T-helper 17 cell (primary cell): ENCODE measurements at places on chromosomes 1 and 21. TPM values are rescaled to one million over a fixed set of nuclear protein-coding genes. Genes with fewer than 3 reads are reported as not detected.

GRCh38 chr1:157523774-157524493 lies 28.4 kb downstream of the FCRL5 start:
- peak overlapping the region; percentile 24 for H3K27ac ChIP-seq
- peak overlapping the region; percentile 31 for H3K4me3 ChIP-seq
- peaks cover 29% of the 10 kb centered on the region for H3K27me3 ChIP-seq
- H3K4me1 ChIP-seq, result peaks cover 10% of the 10 kb centered on the region
- no peaks in the 10 kb centered on the region for H3K36me3 ChIP-seq

DNA sequence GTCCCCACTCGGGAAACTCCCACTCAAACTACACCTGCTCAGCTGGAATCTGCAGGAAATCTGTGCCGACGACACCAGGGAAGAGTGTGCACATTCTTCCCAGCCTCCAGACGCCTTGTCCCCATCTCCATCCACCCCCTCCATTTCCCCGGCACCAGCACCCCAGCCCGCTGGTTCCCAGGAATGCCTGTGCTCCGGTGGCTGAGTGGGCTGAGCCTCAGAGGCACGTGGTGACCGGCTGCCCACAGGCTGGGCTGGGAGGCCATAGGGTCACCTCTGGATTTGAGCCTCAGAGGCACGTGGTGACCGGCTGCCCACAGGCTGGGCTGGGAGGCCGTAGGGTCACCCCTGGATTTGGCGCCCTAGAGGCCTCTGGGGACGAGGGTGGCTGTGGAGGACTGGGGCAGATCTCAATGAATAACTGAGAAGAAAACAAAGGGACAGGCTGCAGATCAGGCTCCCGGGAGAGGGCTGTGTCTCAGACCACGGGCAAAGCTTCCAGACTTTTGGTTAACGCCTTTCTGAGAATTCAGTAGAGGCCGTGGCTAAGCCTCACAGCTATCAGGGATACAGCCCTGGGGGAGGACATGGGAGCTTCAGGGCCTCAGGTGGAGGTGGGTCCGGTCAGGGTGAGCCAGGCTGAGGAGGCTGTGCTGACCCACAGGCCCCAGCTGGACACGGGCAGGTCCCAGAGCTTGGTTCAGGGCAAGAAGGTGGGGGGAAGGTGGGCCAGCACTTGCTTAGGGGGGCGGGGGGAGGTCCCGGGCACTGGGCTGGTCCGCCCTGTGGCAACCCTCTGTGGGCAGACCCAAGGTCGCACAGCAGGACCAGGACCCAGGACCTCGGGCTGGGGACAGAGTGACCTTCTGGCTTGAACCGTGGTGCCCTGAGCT lies 17.3 kb upstream of the TTLL10 start:
- H3K27me3 ChIP-seq, result no peaks in the 10 kb centered on the region
- no peak overlapping the region for H3K27ac ChIP-seq
- H3K4me3 ChIP-seq, result peak overlapping the region; percentile 77
- no peaks in the 10 kb centered on the region for H3K4me1 ChIP-seq
- H3K36me3 ChIP-seq, result no peaks in the 10 kb centered on the region

DNA sequence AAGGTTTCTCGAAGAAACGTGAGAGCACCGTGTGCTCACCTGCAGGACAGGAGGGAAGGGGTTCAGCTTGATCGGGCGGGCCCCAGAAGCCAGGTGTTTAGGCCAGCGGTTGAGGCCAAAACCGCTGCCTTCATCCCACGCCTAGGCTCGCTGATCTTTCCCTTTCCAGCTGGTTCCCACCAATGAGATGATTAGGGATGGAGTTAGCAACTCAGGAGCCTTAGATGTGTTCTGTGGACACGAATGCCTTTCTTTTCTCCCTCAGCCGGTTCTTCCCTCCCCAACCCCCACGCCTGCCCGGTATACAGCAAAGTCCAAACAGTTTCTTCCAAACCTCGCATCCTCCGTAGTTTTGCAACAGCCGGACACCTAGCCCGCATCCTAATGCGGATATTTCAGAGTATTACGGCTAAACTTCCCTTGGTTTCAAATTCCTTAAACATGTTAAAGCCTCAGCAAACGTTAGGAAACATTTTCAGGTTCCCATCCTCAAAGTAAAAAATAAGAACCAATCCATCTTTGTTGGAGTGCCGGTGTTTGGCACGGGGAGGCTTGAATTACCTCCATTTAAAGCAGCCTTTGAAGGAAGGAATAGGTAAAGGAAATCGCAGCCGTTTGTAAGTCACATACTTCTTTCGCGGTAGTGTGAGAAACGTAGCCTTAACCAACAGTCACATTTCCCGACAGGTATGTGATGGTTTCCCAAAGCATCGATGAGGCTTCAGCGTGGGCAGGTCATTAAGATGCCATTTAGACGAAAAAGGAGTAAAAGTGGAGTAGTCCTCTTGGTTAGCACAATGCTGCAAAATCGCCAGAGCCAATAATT lies 1.1 kb downstream of the LRRC8C start:
- no peak for DNase-seq
- peaks cover 4% of the 10 kb centered on the region for H3K36me3 ChIP-seq
- peaks cover 55% of the 10 kb centered on the region for H3K4me1 ChIP-seq

DNA sequence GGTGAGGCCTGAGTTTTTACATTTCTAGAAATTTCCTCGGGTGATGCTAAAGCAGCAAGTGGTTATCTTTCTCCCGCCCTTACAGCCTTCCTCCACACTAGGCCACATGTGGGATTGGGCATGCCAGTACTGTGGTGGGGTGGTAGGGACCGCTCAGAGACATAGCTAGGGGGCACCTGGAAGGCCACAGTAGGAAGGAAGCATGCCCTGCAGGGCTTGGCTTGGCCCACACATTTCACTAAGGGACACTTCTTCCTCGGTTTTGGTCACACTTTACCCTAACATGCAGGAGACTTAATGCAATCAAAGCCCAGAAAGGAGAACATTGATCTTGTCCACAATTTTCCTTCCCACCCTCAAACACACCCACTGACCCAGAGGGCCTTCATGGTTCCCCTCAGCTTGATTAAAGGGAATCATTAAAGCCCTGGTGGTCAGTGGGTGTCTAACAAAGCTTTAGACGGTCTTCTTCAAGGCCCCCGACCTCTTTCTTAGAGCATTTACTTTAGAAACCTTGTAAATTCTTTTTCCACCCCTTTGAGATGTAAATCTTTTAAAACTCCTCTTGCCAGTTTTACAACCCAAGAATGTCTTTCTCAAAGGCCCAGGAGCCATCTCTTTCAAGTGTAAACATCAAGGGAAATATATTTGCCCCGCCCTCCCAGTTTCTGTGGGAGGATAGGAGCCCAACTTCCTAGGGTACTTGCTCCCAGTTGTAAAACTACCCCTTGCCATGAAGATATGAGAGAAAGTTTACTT lies 246.4 kb upstream of the PTBP2 start:
- no peak for DNase-seq
- H3K4me3 ChIP-seq, result no peak overlapping the region
- no peaks in the 10 kb centered on the region for H3K27me3 ChIP-seq
- H3K36me3 ChIP-seq, result no peaks in the 10 kb centered on the region
- no peak overlapping the region for H3K27ac ChIP-seq
- H3K4me1 ChIP-seq, result no peaks in the 10 kb centered on the region

GRCh38 chr1:45393718-45394302 lies 53.6 kb upstream of the MUTYH start:
- DNase-seq, result no peak
- H3K4me1 ChIP-seq, result peaks cover 3% of the 10 kb centered on the region
- peaks cover 2% of the 10 kb centered on the region for H3K36me3 ChIP-seq
- no peaks in the 10 kb centered on the region for H3K27me3 ChIP-seq
- H3K27ac ChIP-seq, result peak overlapping the region; percentile 71
- H3K4me3 ChIP-seq, result no peak overlapping the region

DNA sequence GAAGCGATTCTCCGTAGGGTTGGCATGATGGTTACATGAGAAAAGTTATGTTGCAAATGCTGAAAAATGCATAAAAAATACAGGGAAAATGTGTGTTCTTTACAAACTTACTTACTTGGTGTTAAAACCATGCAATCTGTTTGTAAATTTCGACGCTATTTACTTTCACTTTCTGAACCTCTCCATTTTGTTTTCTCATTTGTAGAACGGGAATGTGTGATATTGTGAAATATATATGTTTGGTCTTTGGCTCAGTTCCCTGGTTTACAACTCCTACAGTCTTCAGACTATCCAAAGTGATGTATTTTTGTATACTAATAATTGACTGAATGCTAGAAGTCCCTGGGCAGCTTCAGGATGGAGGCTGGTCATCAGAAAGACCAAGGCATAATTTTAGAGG lies 982.3 kb downstream of the ADGRL2 start:
- H3K27me3 ChIP-seq, result no peaks in the 10 kb centered on the region
- no peaks in the 10 kb centered on the region for H3K4me1 ChIP-seq
- H3K4me3 ChIP-seq, result no peak overlapping the region
- H3K27ac ChIP-seq, result no peak overlapping the region

- no peak overlapping the region for H3K27ac ChIP-seq
- H3K27me3 ChIP-seq, result peaks cover 58% of the 10 kb centered on the region
- no peak for DNase-seq
Measured at GRCh38 chr1:12754738-12755137, 8.7 kb downstream of the CFAP107 start.

DIO1 gene
- total RNA-seq, result not detected
